ENCODE measurements at places on chromosomes 4 and X. TPM values are rescaled to one million over a fixed set of nuclear protein-coding genes. Genes with fewer than 3 reads are reported as not detected.

- DNase-seq = no peak
These were observed 180.2 kb downstream of the FAM47B start for GRCh38 chrX:35122756-35123155.

- no peak for DNase-seq
These were observed 31.4 kb downstream of the SH3RF1 start for GRCh38 chr4:169239221-169239905.

- no peak for DNase-seq
These were observed 204.7 kb upstream of the S100G start for GRCh38 chrX:16445166-16445752.

DNA sequence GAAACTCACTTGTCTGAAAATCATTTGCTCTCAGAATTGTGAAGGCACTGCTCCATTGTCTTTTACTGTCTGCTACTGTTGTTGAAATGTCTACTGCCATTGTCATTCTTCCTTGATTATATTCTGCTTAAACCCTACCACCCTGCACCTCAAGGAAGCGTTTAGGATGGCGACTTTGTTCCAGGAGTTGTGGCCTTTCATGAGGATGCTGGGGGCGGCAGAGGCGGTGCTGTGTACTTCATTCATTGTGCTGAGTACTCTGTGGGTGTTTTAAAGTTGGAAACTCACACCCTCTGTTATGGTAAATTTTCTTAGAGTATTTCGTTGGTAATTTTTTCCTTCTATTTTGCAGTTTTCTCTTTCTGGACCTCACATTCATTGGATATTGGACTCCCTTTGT lies 258.9 kb downstream of the TENM3 start:
- DNase-seq = no peak

- no peak for DNase-seq
These were observed 310.1 kb upstream of the RASGEF1B start for GRCh38 chr4:81781799-81782198.

- DNase-seq = no peak
These were observed 141.2 kb downstream of the DHX15 start for GRCh38 chr4:24443200-24443599.

DNA sequence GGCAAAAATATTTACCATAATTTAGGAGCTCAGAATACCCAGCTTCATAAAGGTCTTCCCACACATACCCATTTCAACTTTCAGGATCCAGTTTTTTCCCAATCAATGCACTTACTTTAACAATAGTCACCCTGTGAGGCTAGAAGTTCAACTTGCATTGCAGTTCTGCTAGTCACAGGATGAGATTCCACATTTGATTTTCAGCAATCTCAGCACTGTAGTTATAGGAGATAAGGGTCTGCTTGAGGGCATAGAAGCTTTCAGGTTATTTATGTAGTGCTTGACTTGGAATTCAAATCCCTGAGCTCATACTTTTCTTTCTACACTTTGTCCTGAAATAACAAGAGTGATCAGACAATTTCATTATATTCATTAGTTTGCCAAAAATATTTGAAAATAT lies 78.3 kb upstream of the IL2 start:
- DNase-seq = no peak

PPA2 gene
- 65.6 TPM for total RNA-seq

RAI2 gene
- 24.4 TPM for total RNA-seq

Measured in esophagus muscularis mucosa (tissue), 4 donors.